IMR-90 (cell line): ENCODE measurements at places on chromosomes 3 and 15. TPM values are rescaled to one million over a fixed set of nuclear protein-coding genes. Genes with fewer than 3 reads are reported as not detected.

DNA sequence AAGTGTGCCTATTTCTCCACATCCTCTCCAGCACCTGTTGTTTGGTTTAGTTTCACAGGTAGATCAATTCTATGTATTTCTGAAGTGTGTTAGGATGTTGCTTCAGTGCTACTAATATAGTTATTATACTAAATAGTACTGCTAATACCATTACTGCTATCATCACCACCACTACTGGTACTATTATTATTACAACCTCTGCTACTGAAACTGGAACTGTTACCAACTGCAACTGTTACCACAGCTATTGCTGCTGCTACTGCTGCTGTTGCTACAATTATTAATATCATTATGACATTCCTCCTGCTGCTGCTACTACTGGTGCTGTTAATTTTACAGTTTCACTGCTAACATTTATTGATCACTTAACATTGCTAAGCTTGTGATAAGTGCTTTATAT, 8.3 kb upstream of the LMOD3 start:
- no peak for DNase-seq

GRCh38 chr3:95886616-95887015, 927.8 kb upstream of the EPHA6 start:
- no peak for DNase-seq

DNA sequence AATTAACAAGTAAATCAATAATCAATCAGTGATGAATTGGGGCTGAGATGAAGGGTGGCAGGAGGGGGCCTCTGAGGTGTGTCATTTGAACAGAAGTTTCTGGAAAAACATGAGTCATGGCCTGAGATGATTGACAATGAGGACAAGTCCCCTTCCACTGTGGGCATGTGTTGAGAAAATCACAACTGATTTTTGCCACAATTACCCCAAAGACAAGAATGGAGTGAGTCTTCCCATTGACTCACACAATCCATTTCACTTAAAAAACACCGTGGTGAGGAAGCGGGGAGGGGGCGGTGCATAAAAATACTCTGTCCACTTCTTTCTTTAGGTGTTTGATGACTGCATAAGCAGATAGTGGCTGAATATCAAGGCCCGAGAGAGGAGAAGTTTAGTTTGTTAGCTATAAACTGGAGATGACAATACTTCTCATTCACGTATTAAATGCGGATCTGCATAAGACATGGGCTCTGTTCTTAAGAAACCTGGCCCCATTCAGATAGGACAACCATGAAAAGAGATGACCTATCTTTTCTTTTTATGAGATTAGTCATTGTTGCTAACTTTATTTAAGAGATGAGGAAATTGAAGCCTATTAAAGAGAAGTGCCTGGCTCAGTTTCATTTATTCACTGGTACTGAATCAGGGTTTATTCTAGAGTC, 34.7 kb downstream of the SHC4 start:
- DNase-seq: peak; percentile 33

- no peak for DNase-seq
These were observed 31.0 kb downstream of the HEG1 start for GRCh38 chr3:125024817-125025216.

Gene ARRDC4
- total RNA-seq: 9.1 and 10.6 TPM in 2 replicates

DNA sequence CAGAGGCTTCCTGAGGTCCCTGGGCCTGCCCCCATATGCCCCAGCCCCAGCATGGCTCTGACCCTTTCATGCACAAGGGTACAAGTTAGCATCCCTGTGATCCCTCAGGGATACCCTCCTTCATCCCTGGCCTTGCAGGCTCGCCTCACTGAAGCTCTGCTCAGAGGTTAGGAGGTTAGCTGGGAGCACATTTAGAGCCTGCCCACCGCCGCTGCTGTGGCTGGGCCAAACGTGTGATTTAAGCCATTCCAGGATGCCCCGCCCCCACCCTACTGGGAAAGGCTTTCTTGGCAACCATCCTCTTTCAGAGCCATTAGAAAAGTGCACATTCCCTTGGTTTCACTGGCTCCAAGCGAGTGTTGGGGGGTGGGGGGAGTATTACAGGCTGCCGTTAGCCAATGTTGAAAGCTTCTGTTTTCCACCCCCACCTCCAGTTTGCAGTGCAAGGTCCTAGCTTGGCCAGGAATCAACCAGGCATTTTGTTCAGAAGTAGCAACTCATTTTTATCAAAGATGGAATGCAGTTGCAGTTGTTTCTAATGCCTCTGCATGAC, 6.3 kb upstream of the HES1 start:
- DNase-seq: no peak

- peak; percentile 6 for DNase-seq
These were observed 119.4 kb upstream of the IQSEC1 start for GRCh38 chr3:13192471-13193213.

Gene ARNT2
- total RNA-seq: 14.7 and 19.0 TPM in 2 replicates

GRCh38 chr3:55609230-55609827, 122.2 kb upstream of the WNT5A start:
- no peak for DNase-seq

DNA sequence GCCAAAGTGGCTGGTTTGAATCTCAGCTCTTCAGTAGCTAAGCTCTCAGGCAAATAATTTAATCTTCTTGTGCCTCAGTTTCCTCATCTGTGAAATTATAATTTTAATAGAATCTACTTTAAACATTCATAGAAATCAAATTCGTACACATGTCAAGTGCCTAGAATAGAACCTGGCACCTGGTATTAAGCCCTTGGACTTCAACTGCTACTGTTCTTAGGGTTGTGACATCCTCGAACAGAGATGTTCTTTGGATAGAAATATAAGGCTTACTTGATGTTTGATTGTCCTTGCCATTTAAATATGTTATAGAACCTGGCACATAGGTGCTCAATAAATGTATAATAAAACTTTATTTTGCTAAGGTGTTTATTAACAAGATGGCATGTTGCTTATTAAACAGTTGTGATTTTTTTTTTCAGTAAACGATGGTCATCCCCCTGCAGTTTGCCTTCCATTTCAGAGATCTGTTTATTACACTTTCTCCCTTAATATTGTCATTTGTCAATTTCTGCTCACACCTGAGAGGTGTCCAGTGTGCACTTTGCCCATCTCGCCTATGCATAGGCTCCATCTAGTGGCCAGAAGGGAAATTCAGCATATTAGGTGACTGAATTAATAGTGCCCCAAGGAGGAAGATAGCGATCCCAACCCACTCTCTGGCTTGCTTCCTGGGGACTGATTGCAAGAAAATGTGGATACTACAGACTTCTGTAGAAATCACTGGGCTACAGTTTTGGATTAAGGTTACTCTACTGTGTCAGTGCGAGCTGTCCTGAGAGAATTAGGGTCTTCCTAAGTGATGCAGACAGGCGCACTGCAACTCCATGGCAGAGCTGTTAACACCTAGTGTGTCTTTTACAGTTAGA, 10.7 kb downstream of the IGF1R start:
- peak; percentile 60 for DNase-seq

- DNase-seq: no peak
These were observed 14.9 kb upstream of the GP9 start for GRCh38 chr3:129045675-129046036.

DNA sequence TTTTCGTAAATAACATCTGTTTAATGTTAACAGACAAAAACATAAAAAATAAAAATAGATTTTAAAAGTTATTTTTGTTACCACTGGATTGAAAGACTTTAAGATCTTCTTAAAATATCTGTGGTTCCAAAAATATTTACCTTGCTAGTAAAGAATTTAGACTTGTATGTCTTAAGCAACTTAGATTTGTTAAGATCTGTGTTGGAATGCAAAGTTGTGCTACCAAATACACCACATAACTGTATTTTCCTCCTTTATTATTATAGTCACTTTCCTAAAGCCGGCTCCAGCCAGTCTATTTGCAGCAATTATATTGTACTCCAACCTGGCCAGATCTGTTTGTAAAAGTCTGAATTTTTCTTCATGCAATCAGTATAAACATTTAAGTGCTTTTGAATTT, 63.7 kb downstream of the SPRED1 start:
- peak; percentile 8 for DNase-seq

- peak; percentile 53 for DNase-seq
These were observed 37.2 kb downstream of the ABHD5 start for GRCh38 chr3:43727930-43728329.

DNA sequence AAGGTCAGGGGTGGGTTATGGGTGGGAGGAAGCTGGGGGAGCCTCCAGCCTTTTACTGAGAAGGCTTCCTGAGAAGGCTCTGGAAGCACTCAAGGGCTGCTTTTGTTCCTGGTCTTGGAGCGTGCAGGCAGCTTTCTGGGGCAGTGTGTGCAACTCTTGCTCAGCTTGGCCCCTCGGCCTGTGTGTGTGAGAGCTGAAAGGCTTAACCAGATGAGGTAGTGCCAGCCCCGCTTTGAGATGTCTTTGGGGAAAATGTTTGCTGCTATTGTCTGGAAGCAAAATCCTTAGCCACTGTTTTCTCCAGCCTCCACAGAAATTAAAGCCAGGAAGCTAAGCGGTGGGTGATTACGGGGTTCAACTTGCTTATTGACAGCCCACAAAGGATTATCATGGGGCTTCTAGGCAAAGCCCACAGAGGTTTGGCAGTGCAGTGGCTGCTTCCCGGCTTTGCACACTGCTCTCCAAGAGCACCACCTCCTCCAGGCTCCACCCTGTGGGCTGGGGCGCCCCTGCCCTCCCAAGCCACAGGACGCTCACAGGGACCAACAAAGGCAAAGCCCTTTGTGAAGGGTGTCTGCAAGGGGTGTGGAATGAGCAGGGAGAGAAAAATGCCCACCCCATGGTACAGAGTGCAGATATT, 121.7 kb upstream of the TLE3 start:
- no peak for DNase-seq

DNA sequence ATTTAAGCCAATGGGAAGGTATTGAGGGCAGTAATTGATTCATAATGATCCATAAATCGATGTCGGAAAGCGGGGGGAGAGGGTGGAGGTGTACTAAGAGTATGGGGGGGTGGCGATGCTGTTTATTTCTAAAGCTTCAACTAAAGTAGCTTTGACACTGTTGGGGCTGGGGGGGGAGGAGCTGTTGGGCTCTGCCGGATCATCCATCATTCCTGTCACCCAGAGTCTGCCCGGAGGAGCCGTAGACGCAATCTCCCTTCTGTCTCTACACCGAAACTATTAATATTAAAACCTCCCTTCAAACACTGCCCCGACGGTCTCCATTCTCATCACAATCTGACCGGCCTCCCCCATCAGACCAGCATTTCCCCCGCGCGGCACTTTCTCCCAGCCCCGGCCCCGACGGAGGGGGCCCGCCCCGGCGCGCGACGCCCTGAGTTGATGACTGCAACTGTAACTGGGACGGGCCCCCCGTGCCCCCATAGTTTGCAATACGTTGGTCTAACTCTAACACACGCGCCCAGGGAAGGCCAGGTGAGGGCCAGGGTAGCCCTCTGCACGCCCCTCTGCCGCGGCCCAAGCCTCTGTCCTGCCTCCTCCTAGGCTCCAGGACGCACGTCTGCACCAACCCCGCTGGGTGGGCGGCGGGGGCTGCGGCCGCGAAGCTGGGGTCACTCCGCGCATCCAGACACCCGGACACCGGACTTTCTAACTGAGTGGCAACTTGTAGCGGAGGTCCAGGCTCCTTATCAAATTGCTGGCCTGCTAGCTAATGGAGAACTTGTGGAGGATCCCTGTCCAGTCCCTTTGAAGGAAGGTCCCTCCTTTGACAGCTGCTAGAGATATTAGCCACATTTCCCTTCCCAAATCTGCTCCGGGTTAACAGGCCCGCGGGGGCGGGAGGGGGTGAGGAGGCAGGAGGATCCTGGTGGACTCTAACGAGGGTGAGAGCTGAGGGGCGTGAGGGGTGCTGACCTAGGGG, 212.0 kb downstream of the MEIS2 start:
- DNase-seq: no peak

DNA sequence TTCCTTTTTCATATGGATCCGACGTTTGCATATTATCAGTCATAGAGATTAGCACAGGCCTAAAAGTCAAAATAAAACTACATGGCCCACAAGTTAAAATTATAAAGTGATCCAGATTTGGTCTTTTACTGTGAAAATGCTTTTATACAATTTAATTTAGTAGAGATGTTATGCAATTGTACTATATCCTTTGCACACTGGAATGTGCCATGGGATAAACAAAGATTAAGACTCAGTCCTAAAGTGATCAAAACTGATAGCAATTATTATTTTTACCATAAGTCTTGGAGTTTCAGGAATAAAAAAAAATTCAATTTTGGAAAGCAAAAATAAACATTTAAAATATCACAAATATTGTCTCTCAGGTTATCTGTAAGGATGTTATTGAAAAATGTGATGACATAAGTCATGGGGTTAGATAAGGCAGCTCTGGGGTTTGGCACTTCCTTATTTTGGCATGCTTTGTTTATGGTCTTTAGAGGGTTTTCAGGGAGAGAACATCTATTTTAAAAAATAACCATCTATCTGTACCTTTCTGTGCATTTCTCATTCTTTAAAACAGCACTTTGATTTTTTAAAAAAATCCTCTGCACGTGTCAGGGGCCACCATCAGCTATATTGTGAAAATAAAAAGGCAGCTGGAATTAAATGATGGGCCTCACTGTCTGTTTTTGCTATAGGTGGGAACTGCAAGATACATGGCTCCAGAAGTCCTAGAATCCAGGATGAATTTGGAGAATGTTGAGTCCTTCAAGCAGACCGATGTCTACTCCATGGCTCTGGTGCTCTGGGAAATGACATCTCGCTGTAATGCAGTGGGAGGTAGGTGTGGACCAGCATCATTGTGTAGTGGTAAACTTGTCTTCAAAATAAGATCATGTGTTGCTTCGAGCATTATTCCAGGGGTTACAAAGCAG, 67.3 kb downstream of the TGFBR2 start:
- DNase-seq: no peak

- DNase-seq: no peak
These were observed 101.6 kb upstream of the TNIK start for GRCh38 chr3:171561596-171562323.

Gene KNL1
- 25.1 and 32.5 TPM in 2 replicates for total RNA-seq

Gene PLIN1
- under 0.01 TPM in 2 replicates for total RNA-seq

GRCh38 chr3:123521179-123521969, 63.5 kb downstream of the HACD2 start:
- peak; percentile 54 for DNase-seq

DNA sequence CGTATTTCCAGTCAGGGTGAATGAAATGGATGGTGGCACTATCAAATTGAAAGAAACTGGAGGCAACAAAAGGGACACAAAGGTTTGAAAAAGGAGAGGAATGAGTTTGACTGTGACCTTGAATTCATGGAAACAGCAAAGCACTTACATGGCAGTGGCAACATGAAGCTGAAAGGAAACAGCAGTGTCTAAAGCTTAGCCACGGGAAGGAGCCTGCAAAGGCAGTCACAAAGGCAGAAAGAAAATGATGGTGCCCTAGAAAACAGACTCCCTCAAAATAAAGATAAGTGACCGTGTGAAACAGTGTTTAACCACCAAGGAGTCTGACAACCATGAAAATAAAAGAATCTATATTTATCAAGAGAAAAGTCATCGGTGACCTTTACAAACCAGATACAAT, 51.2 kb downstream of the SLTM start:
- DNase-seq: no peak

- DNase-seq: peak; percentile 38
These were observed 11.2 kb downstream of the DCBLD2 start for GRCh38 chr3:98890181-98890835.

Gene PLSCR2
- total RNA-seq: not detected in 2 replicates

Gene ALDH1A3
- 5.0 and 8.6 TPM in 2 replicates for total RNA-seq

DNA sequence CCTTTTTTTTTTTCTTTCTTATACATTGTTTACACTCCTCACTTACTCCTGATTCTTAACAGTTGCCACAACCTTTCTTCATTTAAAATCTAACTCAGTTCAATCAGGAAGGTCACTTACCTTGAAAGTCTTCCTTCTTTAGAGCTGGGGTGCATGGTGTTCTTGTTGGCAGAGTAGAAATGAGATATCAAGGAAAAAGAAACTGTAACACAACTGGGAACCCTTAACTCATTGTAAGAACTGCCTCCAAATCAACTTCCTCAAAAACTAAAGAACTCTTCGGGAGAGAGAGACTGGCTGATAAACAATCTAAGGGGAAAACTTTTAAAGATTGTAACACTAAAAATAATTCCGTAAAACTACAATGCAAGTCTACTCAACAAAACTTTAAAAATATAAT, 1.4 kb upstream of the APPL1 start:
- DNase-seq: no peak
